ENCODE measurements at places on chromosomes 3 and 15.

GRCh38 chr3:73752338-73752737, 127.6 kb upstream of the PDZRN3 start:
- no peak for DNase-seq

- no peak for DNase-seq
Measured at GRCh38 chr15:29312387-29312786, 42.8 kb upstream of the NSMCE3 start.

GRCh38 chr3:89262309-89262929, 155.0 kb downstream of the EPHA3 start:
- DNase-seq: no peak

DNA sequence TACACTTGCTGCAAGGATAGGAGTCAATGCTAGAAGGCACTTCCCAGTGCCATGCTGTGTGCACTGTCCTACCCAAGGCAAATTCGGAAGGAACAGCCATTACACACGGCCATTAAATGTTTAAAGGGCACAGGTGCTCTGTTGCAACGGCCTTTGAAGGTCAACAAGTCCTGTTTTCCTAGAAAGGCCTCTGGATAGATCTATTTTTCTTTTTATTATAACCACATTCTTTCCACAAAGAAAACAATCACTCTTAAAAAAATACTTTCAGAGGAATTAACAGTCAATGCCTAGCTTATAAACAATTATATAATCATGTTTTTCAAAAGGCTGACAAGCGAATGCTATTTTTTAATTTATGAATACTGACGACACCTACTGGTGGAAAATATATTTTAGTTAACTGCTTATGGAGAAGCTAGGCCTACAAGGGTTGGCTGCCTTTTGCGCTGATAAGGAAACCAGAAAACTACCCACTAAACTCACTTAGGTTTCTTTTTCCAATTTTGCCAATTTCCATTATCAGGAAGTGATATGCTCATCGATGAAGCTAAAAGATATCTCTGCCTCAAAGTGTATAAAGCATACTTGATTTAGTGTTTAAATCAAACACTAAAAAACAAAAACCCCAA, 2.4 kb downstream of the ARHGEF3 start:
- DNase-seq: peak; percentile 84

DNA sequence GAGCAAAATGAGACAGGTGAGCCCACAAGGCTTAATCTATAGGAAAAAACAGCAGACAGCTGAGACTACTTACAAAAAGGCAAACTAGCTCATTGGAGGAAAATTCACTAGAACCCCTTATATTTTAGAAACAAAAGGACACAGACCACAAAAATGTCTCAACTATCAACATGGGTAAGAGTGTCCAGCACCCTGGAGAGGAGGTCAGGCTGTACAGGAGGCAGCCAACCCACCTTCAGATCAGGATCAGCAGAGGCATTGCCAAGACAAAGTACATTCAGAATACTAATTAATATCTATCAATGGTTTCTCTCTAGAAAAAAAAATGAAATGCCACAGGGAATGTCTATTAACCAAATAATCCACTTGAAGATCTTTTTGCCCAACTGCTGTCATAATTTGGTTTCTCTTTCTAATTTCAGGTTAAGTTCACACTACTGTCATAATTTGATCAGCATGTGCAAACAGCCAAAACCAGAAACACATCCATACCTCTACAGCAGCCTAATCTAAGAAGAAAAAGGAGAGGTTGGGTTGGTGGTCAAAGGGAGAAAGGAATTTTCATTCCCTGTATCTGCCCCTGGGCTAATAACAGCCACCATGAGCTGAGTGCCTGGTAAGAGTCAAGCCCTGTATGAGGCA, 26.0 kb upstream of the THBS1 start:
- no peak for DNase-seq

DNA sequence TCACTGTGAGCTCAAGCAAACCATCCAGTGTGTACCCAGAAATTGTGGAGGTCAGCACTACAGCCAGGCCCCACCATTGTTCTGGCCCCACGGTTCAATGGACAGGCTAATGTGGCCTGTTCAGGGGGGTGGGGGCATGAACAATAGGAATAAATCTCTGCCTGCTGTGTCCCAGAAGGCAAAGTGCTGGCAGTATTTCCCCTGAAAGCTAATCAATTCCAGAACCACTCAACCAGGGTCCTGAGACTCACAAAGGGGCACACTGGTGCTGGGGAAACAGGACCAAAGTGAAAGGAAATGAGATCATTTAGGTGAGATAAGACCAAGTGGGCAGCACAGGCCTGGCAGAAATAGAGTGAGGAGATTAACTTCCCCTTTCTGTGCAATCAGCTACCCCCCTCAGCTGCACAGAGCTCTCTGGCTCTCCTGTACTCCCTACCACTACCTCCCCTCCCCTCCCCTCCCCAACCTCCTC, 11.5 kb downstream of the CRYGS start:
- DNase-seq: no peak

- DNase-seq: no peak
Measured at GRCh38 chr3:165852711-165853110, 15.5 kb upstream of the BCHE start.

GRCh38 chr3:187841560-187841959, 96.3 kb upstream of the BCL6 start:
- DNase-seq: no peak

DNA sequence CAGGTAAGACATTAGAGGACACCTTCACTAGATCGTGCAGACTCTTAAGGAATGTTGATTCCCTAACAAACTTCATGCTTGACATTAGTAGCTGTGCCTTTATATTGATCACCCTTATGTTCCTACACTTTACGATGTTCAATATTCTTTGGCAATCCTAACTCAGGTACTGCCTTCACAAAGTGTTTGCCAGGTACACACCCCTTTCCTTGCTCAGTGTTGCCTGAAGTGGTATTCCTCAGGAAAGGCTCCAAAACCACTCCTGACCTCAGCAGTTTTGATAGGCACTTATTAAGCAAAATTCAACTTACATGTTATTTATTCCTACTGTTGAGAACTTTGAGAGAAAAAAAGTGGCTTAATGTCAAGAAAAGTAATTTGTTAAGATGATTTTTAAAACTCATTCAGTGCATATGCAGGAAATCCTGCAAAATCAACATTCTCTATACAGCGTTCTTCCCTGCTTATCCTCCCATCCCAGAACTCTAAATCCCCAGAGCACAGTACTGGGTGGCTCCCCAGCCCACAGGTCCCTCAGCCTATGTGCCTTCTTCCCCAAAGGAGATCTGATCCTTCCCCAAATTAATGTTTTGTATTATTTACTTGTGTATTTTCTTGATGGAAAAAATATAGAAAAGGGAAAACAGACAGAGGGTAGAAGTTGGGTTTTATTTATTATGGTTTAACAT, 260.7 kb downstream of the MECOM start:
- DNase-seq: no peak

DNA sequence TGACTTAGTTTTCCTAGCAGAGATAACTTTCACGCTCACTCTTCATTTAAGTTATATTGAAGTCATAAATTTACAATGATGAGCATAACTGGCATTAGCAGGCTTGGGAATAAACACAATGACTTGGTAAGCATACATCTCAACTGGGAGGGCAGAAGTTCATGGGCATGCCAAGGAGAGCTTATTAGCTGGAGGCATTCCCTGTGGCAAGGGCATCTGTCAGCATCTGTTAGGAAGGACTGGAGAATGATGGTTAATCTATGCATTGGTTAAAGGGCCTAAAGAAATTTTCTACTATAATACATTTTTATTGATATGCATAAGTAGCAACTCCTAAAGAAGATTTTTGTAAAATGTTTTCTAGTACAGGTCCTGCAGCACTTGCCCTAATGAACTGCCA, 52.4 kb downstream of the NEK11 start:
- no peak for DNase-seq

DNA sequence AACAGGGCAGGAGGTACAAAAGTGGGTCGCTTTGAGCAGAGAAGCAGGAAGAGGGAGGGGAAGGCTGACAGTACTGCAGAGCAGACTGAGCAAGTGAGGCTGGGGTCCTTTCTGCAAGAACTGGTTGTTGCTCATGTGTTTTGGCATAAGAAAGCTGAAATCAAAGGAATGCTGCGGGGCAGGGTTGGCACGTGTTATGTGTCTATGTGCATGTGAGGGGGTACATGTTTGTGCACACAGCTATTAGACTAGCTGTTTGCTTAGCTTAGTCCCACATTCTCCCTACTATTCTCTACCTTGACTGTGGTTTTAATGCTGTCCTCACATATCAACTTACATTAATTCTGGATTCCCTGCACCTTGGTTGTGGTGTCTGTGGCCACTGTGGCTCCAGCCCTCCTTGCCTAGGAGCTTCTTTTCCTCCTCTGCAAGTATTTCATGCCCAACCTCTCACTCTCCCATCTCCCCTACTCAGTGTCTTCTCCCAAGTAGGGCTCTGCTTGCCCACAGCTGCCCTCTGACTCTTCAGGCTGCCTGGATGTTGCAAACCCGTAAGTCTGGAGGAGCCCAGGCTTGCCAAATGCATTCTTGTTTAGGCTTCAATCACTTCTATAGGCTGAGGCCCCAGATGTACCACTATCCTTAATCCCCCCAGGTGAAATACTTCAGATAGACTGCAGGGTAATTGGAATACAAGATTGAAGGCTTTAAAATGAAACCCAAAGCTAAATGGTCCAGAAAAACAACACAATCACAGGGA, 4.8 kb downstream of the TAGLN3 start:
- DNase-seq: no peak

DNA sequence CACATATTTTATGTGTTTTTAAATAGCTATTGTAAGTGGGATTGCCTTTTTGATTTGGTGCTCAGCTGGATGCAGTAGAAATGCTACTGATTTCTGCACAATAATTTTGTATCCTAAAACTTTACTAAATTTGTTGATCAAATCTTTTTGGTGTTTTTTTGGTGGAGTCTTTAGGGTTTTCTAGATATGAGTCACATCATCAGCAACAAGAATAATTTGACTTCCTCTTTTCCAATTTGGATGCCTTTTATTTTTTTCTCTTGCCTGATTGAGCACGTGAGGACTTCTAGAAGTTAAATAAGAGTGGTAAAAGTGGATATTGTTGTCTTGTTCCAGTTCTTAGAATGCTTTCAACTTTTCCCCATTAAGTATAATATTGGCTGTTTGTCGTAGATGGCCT, 51.3 kb downstream of the TLNRD1 start:
- no peak for DNase-seq

GRCh38 chr3:89171687-89172545, 64.5 kb downstream of the EPHA3 start:
- DNase-seq: no peak

GRCh38 chr3:24968036-24968435, 460.0 kb upstream of the RARB start:
- no peak for DNase-seq

- DNase-seq: no peak
Measured at GRCh38 chr3:145266368-145266767, 894.6 kb downstream of the PLOD2 start.

- peak; percentile 47 for DNase-seq
Measured at GRCh38 chr3:129315223-129315997, 36.7 kb downstream of the HMCES start.

- no peak for DNase-seq
Measured at GRCh38 chr3:53555068-53555588, 60.7 kb downstream of the CACNA1D start.

DNA sequence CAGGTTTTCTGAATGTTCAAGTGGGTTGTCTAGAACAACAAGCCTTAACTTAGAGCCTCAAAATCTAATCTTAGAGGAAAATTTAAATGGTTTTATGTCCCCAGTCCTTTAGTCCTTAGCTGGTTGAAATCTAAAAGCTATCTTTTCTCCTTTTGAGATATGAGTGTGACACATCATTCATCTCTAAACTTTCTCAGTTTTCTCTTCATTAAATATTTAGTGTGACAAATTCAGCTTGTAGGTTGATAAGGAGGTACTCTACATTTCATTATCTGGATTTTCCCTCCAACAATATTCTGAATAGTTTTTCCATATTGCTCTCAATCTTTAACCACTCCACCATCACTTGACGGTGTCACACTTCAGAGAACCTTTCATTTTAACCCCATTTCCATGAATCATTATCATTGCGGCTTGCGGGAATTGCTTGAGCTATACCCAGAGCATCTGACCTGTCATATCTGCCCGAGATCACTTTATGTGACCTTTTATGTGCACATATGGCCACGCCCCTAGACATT, 16.1 kb upstream of the ATP8B4 start:
- no peak for DNase-seq

DNA sequence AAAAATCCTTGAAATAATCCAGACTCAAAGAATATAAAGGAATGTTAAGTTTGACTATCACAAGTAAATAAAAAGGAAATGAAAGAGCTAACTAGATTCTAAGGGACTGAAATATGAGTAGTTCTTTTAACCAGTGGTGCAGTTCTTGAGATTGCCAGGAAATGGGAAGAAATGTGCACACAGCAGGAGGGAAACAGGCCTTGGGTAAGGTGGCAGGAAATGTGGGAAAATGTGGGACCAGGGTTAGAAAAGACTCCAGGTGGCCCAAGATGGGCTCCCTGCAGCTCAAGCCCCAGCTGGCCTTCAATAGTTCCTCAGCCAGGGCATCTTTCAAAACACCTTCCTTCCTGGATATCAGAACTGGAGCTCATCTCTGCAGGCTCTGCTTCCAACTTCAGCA, 181.3 kb downstream of the ISL2 start:
- no peak for DNase-seq

GRCh38 chr3:39524107-39524506, 56.6 kb downstream of the MOBP start:
- DNase-seq: no peak

DNA sequence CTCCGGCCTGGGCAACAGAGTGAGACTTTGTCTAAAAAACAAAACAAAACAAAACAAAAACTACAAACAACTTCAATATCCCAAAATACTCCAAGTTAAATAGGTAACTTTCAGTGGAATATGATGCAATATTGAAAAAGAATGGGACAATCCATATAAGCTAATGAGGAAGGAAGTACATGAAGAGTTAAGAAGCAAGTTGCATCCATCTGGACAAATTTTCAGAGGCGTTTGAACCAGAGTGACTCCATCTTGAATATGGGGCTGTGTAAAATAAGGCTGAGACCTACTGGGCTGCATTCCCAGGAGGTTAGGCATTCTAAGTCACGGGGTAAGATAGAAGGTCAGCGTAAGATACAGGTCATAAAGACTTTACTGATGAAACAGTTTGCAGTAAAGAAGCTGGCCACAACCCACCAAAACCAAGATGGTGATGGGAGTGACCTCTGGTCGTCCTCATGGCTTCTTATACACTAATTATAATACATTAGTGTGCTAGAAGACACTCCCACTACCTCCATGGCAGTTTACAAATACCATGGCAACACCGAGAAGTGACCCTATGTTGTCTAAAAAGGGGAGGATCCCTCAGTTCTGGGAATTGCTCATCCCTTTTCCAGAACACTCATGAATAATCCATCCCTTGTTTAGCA, 58.1 kb upstream of the LCTL start:
- no peak for DNase-seq

All from CD4-positive, alpha-beta T cell treated with Interleukin-1 beta for 1 hour (primary cell).